ENCODE measurements at places on chromosomes 6 and 20. TPM values are rescaled to one million over a fixed set of nuclear protein-coding genes. Genes with fewer than 3 reads are reported as not detected.

Gene CENPW
- total RNA-seq = 16.0 TPM

Gene CST7
- total RNA-seq = 0.56 TPM

Gene NFATC2
- 6.5 TPM for total RNA-seq

Gene KIAA0408
- total RNA-seq = 4.1 TPM

Gene ARMC2
- 51.4 TPM for total RNA-seq

Gene KIAA1755
- total RNA-seq = 7.6 TPM

Gene DPPA5
- total RNA-seq = 0.94 TPM

Gene NMBR
- total RNA-seq = 1.6 TPM

Gene CRIP3
- 13.4 TPM for total RNA-seq

Gene MUCL3
- total RNA-seq = 0.19 TPM

Gene GPR6
- not detected for total RNA-seq

Gene TREML1
- total RNA-seq = not detected

Gene PRR18
- 0.39 TPM for total RNA-seq

Gene MCCD1
- not detected for total RNA-seq

Gene CNKSR3
- total RNA-seq = 26.0 TPM

Gene ABHD16B
- 20.9 TPM for total RNA-seq

Gene LY6G6D
- not detected for total RNA-seq

Gene SPTLC3
- total RNA-seq = 22.6 TPM

Gene LGSN
- total RNA-seq = 1.8 TPM

Gene SLC35F1
- total RNA-seq = 1.8 TPM

Gene DEFB125
- total RNA-seq = not detected

Gene PPP1R18
- total RNA-seq = 9.0 TPM

Gene PGBD1
- 6.9 TPM for total RNA-seq

Gene PPIL6
- total RNA-seq = 15.2 TPM

Gene TMEM200A
- 5.5 TPM for total RNA-seq

Gene MOG
- not detected for total RNA-seq

Gene REM1
- 2.6 TPM for total RNA-seq

Gene BPIFB2
- total RNA-seq = 1.4 TPM

Gene VSX1
- 0.37 TPM for total RNA-seq

Gene STK35
- 82.8 TPM for total RNA-seq

Gene VARS2
- total RNA-seq = 45.5 TPM

Gene INSM1
- 2.8 TPM for total RNA-seq

Gene SAMHD1
- total RNA-seq = 79.0 TPM

Gene IL17A
- total RNA-seq = not detected

Gene DACT2
- total RNA-seq = 20.8 TPM

Gene RIMS1
- total RNA-seq = 40.9 TPM

Gene HRH3
- total RNA-seq = 2.5 TPM

Gene FOXQ1
- total RNA-seq = 1.7 TPM

Gene ZBTB24
- 13.3 TPM for total RNA-seq

Gene ADGRF4
- total RNA-seq = 0.31 TPM

Gene SYNDIG1
- total RNA-seq = 3.2 TPM

Gene AVP
- total RNA-seq = 1.3 TPM

Gene KIF25
- total RNA-seq = 1.6 TPM

Gene GHRH
- not detected for total RNA-seq

Gene TGM3
- 3.1 TPM for total RNA-seq

Gene LPA
- total RNA-seq = 7.2 TPM

All from testis (tissue), 5 donors.